ENCODE measurements at places on chromosomes 6 and 20. TPM values are rescaled to one million over a fixed set of nuclear protein-coding genes. Genes with fewer than 3 reads are reported as not detected.

The PREX1 gene
- 41.7 TPM for polyA plus RNA-seq

The COL20A1 gene
- not detected for polyA plus RNA-seq

The SOX18 gene
- polyA plus RNA-seq = not detected

The MCM3 gene
- polyA plus RNA-seq = 56.1 TPM

The VIP gene
- polyA plus RNA-seq = not detected

The TRIM40 gene
- polyA plus RNA-seq = 0.10 TPM

The UBD gene
- polyA plus RNA-seq = not detected

The ZNF512B gene
- polyA plus RNA-seq = 0.30 TPM

The FOXA2 gene
- polyA plus RNA-seq = not detected

The FERMT1 gene
- not detected for polyA plus RNA-seq

The OVOL2 gene
- polyA plus RNA-seq = not detected

The RBPJL gene
- not detected for polyA plus RNA-seq

The ARMC2 gene
- polyA plus RNA-seq = 3.2 TPM

The CLIC1 gene
- 861 TPM for polyA plus RNA-seq

The SYTL3 gene
- polyA plus RNA-seq = 1.8 TPM

The CCM2L gene
- not detected for polyA plus RNA-seq

The PACRG gene
- not detected for polyA plus RNA-seq

The BMP2 gene
- polyA plus RNA-seq = not detected

The SLC17A3 gene
- not detected for polyA plus RNA-seq

The UST gene
- polyA plus RNA-seq = 1.3 TPM

The POLR1H gene
- polyA plus RNA-seq = 84.4 TPM

The NXT1 gene
- 62.1 TPM for polyA plus RNA-seq

The RBBP8NL gene
- not detected for polyA plus RNA-seq

The FOXF2 gene
- polyA plus RNA-seq = not detected

The EYS gene
- 0.04 TPM for polyA plus RNA-seq

The PI3 gene
- polyA plus RNA-seq = 0.65 TPM
